Cortex of kidney (tissue), 1 donor: ENCODE measurements at places on chromosomes 6 and 20.

DNA sequence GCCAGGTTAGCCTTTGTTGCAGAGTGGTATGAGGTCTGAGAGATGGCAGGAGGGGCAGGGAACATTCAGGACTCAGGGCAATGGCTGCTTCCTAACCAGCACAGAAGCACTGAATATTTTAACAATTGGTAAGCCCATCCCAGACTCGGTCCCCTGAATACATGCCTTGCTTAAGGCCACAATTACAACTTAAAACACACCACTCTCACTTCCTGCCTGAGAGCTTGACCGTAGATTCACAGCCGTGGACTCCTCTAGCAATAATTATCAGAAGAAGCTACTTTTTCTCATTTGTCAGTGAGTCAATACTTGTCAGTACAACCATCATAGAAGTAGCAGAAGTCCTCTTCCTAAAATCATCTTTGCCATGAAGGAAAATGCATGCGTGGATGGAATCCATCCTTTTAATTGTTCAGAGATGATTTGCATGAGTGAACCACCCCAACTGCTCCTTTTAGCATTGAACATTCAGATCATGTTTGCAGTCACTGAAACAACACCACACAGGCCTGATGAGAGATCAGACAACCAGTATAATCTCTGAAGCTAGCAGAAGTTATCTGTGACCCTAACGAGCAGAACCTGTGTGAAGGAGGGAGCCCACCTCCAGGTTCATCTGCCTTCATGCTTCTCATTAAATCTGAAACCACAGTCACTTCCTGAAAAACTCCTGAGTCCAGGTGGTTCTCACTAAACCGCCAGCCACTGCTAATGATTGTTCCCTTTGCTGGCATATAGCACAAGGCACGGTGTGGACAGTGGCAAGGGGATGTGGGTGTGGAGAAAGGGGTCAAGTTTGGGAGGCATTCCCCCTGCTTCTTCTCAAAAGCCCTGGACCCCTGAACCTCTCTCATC, 333.9 kb upstream of the CNR1 start:
- DNase-seq = no peak

DNA sequence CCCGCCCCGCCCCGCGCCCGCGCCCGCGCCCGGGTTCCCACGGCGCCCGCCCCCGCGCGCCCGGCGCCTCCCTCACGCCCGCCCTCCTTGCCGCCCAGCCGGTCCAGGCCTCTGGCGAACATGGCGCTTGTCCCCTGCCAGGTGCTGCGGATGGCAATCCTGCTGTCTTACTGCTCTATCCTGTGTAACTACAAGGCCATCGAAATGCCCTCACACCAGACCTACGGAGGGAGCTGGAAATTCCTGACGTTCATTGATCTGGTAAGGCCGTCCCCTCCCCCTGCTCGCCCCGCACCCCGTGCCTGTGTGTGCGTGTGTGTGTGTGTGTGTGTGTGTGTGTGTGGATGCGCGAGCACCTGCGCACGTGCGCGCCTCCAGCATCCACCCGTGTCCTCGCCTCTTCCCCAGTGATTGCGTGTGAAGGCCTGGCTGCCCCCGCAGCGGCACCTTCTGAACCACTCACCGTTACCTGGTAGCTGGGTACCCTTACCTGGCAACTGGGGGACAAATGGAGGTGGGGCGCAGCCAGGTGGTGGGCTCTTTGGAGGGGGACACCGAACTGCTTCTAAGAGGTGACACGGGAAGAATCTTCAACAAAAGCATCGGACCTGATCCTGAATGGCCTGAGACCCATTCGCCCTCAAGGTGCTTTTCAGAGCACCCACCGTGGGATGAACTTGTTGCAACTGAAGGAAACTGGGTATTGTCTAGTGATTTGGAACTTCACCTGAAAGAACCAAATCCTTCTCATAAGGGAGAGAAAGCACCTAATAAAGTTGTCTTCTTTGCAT, at the start of gene AIG1:
Gene AIG1 (plus strand): TSS at position 84 of the 791 bp plus-strand sequence. CDS start 37 bp downstream, at position 121.
- peak; percentile 36 for DNase-seq

- no peak for DNase-seq
These were observed 121.1 kb downstream of the CDC5L start for GRCh38 chr6:44508646-44509045.

- DNase-seq = no peak
These were observed 15.6 kb upstream of the MAS1 start for GRCh38 chr6:159875194-159875593.

GRCh38 chr6:51817832-51818231, 269.6 kb downstream of the PKHD1 start:
- no peak for DNase-seq

- DNase-seq = no peak
These were observed 985.4 kb downstream of the EPHA7 start for GRCh38 chr6:92433911-92434310.

DNA sequence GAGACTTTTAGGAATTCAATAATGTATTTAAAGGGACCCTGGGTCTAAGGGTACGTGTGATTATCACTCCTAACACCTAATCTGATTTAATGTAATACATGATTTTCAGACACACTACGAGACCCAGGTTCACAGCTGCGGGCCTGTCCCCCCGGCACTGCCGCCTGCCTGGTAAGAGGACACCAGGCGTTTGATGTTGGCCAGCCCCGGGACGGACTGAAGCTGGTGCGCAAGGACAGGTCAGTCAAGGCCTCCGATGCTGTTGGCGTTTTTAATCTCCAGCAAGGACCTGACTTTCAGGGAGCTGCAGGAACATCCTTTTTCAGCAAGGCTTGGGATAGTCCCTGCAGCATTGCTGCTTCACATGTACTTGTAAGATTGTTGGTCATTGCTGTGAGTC, 58.2 kb downstream of the IGF2R start:
- no peak for DNase-seq

DNA sequence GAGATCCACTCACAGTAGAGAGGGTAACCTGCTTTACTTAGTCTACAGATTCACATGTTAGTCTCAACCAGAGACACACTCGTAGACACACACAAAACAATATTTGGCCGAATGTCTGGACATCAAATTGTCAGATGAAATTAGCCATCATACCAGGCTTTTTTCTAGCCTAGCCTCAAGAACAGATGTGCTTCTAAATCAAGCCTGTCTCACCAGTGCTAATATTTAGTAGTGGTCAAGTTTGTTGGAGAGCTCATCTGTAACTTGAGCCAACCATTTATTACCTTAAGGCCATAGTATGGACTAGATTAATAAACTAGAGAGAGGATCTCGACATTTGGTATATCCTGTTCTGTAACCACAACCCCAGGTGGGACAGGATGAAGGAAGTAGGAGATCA, 1118.8 kb upstream of the MAP3K7 start:
- no peak for DNase-seq

GRCh38 chr6:125749865-125750691, 646 bp downstream of the HEY2 start:
- DNase-seq = no peak

DNA sequence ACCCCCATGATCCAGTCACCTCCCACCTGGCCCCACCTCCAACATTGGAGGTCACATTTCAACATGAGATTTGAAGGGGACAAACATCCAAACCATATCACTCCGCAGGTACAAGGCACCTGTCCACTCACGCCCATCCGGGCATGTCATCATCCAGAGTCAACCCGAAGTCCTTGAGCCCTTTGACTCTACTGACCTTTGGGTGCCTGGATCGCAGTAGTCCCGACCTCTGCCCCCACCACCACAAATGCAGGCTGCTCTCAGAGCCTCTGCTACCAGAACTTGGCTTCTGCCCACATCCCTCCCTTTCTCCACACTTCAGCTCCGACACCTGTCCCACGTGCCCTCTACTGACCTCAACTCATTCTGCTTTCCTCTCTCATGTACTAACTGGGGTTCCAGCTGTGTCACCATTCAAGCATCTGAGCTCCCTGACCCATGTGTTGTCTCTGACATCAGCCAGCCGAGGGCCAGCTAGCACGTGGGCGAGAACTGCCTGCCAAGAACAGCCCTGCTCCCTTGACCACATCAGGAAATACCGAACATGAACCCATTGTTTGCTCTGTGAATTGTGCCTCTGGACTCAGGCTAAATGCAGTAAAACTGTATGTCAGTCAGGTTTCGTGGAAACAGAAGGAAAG, 498.3 kb upstream of the SULF2 start:
- DNase-seq = no peak

DNA sequence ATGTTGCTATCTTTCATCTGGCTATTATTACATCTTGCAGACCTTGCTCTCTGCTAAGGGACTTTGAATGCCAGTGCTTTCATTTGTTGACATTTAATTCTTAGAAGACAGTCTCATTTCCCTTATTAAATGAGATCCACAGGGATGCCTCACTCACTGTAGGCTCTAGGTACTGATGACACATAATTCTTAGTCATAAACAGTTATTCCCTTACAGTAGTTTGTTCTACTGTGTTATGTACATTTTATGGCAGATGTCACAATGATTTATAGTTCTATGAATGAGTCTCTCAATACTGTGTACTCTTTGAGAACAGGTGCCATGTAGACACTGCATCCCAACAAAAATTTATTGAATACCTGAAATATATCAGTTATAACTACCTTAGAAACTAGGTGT, 70.3 kb downstream of the FAM83B start:
- no peak for DNase-seq

GRCh38 chr6:83948851-83949250, 84.7 kb upstream of the MRAP2 start:
- DNase-seq = no peak

DNA sequence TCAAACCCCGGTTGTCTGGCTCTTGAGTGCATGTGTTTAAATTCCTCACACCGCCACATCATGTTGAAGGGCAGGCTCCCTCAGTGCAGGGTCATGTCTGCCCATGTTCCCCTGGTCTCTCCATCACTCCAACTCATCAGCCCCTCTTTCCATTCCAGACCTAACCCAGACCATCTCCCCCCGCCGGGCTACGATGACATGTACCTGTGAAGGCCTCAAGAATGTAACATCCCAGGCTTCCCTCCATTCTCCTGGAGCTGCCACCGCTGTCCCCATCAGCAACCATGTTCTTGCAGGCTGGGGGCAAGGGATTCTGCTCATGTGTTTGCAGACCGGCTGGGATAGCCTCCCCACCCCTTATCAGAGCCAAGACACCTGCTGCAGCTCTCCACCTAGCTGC, 19.9 kb downstream of the TMEM74B start:
- no peak for DNase-seq

DNA sequence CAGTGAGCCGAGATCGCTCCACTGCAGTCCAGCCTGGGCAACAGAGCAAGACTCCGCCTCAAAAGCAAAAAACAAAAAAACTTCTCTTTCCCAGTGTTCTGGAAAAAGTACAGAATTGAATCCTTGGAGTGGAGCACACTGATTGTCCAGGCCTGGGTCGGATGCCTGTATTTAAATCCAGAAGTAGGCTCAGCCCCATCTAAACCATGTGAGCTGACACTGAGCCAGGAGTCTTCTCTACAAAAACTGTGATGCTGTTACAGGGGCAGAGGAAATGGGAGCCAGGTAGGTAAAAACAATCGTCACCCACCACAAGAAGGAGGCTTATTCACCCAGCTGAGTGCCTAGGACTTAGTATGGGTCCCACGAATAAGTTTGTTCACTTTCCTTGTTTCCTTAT, 43.0 kb upstream of the PTPN1 start:
- DNase-seq = no peak

- DNase-seq = no peak
These were observed 580.7 kb upstream of the ZNF337 start for GRCh38 chr20:26277339-26277738.

- DNase-seq = no peak
These were observed 14.5 kb upstream of the SIRPG start for GRCh38 chr20:1671891-1672669.

GRCh38 chr6:16665182-16665581, 96.1 kb downstream of the ATXN1 start:
- no peak for DNase-seq

GRCh38 chr6:162964488-162965140, 236.8 kb downstream of the PACRG start:
- no peak for DNase-seq

DNA sequence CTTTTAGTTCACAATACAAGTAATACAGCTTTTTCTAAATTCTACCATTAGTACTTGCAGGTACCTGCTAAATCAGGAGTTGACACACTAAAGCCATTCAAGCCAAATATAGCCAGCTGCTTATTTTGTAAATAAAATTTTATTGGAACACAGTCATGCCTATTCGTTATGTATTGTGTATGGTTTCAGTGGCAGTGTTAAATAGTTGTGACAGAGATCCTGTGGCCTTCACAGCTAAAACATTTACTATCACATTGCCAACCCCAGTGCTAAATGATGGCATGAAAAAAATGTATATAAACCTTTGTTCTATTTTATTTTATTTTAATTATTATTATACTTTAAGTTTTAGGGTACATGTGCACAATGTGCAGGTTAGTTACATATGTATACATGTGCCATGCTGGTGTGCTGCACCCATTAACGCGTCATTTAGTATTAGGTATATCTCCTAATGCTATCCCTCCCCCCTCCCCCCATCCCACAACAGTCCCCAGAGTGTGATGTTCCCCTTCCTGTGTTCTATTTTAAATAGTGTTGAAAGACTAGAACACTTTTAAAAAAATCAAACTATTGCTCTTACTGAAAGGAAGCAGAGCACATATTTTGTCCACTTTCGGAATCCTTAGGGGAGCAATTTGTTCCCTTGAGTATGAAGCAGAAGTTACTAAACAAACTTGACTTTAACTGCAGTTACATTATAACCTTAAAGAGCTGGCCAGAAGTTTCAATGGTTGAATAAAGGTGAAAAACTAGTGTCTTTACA, 115.7 kb downstream of the PRIM2 start:
- no peak for DNase-seq

- no peak for DNase-seq
These were observed 27.4 kb downstream of the TTI1 start for GRCh38 chr20:38005903-38006302.

DNA sequence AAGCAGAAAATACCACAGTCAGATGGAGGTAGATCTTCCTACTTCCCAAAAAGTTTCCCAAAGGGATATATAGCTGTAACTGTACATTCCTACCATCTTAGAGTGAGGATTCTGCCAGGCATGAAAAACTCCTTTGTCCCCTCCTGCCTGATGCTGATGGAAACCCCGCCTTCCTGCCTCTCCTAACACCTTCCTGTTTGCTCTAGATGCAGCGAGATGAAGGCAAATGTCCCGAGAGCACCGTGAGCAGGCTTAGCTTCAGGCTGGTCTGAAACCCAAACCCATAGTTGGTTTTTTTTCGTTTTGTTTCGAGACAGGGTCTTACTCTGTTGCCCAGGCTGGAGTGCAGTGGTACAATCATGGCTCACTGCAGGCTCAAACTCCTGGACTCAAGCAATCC, 55.6 kb downstream of the MYB start:
- DNase-seq = no peak

DNA sequence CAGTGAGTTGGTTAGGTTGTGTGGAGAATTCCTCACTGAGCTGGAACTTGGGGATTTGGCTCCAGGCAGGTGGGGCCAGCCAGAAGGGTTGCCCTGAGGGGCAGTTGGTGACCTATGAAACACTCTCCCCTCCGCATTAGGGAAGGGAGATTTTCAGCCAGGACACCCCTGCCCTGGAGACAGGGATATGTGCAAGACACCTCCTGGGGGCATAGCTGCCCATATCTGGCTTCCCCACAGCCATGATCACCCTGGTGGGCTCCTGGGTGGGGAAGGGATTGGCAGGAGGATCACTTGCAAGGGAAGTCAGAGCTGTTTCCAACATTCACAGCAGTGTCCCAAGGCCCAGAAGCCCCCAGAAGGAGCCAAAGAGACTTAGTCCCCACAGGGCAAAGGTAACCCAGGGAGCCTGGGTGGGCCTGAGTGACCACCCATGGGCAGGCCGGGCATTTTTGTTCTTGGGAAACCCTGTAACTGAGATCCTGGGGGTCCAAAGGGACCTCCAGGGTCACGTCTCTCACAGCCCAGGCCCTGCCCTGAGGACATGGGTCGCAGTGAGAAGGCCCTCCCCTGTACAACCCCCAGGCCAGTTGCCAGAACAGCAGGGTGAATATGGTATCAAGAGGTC, 145.8 kb downstream of the MRPL14 start:
- DNase-seq = no peak

GRCh38 chr6:112640891-112641290, 293.8 kb downstream of the RFPL4B start:
- DNase-seq = no peak
